ENCODE measurements at places on chromosomes 3 and 15.

GRCh38 chr3:49236226-49236625 is 40.8 kb downstream of the C3orf62 start:
- DNase-seq = no peak

GRCh38 chr3:174710612-174711011 is 148.5 kb upstream of the NAALADL2 start:
- DNase-seq = no peak

GRCh38 chr3:184235381-184236032 is 6.1 kb downstream of the VWA5B2 start:
- no peak for DNase-seq

GRCh38 chr15:74794248-74794969 is 12.5 kb downstream of the CSK start:
- DNase-seq = no peak

- DNase-seq = no peak
These were observed 259.8 kb upstream of the WNT5A start for GRCh38 chr3:55746808-55747413.

DNA sequence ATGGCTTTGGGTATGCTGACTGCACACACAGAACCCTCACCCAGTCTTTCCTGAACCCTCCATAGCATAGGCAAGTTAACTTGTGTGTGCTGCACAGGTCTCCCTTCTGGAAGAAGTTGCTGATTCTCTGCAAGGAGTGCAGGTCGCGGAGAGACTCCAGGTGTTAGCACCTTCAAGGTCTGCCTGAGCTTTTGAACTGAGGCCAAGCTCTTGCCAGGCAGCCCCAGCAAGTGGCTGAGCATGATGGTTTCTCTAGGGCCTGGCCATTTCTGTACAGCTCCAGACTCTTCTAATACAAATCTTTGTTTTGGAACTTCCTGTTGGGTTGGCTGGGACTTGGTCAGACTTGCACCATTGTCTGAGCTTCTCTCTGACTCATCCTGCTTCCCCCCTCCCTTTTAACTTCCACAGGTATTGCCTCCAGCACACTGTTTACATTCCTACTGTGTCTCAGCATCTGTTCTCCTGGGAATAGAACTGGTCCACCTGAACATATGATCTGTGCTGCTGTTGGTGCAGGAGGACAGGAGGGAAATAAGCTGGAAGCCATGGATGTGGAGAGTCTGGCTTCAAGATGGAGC is 53.3 kb downstream of the KY start:
- DNase-seq = no peak

- DNase-seq = no peak
These were observed 64.6 kb downstream of the LYZL4 start for GRCh38 chr3:42345811-42346210.

All from HCT116 (cell line).